Activated gamma-delta T cell treated with Interleukin-2 at 50 U/mL for 16 hours (primary cell): ENCODE measurements at places on chromosomes 6 and 20.

GRCh38 chr6:150068151-150068550 is 770 bp downstream of the ULBP3 start:
- DNase-seq: no peak

DNA sequence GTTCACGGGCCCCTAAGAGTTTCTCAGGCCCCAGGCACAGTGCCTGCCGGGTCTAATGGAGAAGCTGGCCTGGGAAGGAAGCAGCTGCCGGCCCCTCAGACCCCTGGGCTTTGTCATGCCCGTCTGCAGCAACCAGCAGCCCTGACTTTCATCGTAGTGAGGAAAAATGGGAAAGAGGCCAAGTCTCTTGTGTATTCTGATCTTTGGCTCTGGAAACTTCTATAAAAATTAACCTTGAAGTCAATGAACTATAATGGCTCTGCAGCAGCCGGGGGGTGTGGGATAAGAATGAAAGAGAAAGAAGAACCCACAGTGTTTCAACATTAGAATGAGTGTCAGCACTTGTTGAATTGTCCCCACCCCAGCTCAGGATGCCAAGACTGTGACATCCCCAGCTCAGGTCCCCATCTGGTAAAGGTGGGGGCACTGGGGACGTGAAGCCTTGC is 12.9 kb downstream of the TGM2 start:
- no peak for DNase-seq

- DNase-seq: no peak
These were observed 26.7 kb downstream of the MDN1 start for GRCh38 chr6:89792881-89793280.

GRCh38 chr20:62795023-62795761 is 1.1 kb upstream of the MRGBP start:
- DNase-seq: peak; percentile 59

GRCh38 chr20:40341561-40341960 is 347.5 kb downstream of the MAFB start:
- no peak for DNase-seq

- DNase-seq: no peak
These were observed 36.4 kb upstream of the SAMD3 start for GRCh38 chr6:130259140-130259539.

DNA sequence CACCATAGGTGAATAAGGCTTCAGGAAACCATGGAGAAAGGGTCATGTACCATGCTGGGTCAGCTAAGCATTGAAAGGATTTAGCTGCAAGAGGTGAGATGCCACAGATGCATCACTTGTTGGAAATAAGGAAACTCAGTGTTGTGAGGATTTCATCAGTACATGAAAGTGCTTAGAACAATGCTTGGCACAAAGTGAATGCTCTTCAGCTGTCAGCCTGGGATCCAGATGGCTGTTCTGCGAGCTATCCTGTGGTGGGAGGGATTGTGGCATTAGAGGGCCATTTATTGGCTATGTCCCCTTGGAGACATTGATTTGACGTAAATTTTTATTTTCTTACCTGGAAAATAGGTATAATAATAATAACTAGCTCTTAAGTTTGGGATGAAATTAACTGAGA is 53.0 kb downstream of the ELOVL2 start:
- DNase-seq: no peak

- DNase-seq: no peak
These were observed 32.8 kb upstream of the KCNQ5 start for GRCh38 chr6:72589096-72589495.

GRCh38 chr6:125008261-125008703 is 46.0 kb downstream of the RNF217 start:
- no peak for DNase-seq

GRCh38 chr20:10940941-10941340 is 267.1 kb upstream of the JAG1 start:
- no peak for DNase-seq

GRCh38 chr20:3195590-3196237 is 8.8 kb downstream of the DDRGK1 start:
- no peak for DNase-seq

GRCh38 chr6:147065786-147066185 is 138.4 kb upstream of the STXBP5 start:
- DNase-seq: no peak

DNA sequence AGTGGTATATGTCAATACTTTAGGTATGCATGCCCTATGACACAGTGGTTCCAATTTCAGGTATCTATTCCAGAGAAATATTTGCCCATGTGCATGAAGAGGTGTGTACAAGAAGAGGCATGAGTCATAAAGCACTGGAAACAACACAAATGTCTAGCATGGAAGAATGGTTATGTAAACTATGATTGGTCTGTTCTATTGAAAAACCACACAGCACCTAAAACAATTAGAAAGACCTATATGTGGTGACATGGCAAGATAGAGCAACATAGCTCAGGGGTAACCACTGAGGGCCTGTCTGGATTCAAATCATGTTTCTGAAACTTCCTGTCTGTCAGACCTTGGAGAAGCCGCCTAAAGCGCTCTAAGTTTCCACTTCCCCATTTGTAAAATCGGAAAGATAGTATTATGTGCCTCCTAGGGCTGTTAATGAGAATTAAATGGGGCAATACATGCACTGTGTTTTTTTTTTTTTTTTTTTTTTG is 76.0 kb upstream of the SHLD1 start:
- no peak for DNase-seq

GRCh38 chr6:91895599-91896285 is 1308.9 kb upstream of the MAP3K7 start:
- DNase-seq: no peak
